ENCODE measurements at places on chromosomes 7 and 10. TPM values are rescaled to one million over a fixed set of nuclear protein-coding genes. Genes with fewer than 3 reads are reported as not detected.

DNA sequence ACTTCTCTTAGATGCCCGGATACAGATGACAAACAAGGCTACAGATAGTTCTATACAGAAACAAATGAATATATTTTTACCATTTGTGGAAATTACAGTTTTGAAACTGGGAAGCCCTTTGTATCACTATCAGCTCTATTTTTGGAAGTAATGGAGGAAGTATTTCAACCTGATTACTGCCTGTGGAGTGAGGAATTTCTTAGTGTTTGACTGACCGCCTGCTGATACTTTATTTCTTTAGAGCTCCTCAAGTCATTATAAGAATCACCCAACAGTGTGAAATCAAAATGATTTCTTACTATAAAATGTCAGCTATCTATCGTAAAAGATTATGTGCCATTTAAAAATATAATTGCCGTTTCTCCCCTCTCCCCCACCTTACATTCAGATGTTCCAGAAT, 290.9 kb downstream of the SDK1 start:
- DNase-seq: no peak

DNA sequence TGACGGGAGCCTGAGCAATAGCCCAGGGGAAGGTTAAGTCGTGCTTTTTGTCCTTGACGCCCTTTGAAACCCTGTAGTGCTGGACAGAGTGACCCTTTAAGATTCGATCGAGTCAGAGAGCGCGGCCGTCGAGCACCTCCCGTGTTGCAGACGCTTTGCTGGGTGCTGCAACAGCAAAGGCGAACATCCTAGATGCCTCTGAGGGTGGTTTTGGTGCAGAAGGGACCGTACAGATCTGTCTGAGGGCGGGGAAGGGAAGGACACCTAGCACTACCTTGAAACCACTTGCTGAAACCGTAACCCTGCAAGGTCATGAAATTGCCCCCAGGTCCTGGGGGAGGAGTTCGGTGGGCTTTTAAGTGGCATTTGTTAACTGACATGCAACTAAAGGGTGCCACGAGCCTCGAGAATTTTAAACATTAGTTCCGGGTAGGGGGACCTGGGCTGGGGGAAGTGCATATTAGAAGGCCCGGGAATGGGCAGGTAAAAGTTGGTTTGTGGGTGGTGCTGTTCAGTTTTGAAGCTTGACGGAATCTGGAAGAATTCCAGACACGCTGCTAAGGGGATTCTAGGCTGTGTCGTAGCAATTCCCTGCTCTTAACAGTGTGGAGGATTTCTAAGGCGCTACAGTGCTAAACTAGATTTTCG, 786 bp downstream of the ATP5F1C start:
- DNase-seq: no peak

DNA sequence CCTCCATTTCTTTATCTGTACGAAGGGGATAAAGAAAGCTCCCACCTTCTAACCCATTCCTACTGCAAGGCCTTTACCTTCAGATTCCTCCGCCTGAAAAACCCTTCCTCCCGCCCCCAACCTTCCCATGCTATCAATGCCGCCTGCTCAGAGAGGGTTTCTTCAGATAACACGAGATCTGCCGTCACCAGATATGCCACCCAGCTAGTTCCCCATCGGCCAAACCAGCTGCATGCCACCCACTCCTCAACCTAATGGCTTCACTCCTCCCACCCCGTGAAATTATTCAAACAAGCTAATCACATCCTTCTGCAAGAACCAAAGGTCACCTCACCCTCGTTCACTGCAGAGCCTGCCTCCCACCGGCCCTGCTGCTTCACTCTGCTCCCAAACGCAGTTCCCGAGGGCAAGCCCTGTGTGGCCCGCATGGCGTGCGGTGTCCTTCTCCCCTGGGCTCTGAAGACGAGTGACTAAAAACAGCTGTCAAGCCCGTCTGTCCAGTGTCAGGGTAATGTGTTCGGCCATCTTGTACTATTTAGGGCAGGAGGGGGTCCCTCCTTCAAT, 46.8 kb upstream of the TMEM213 start:
- no peak for DNase-seq

Gene AMPH
- total RNA-seq: 2.9 TPM

- peak; percentile 25 for DNase-seq
Measured at GRCh38 chr7:91310830-91311460, 46.7 kb downstream of the FZD1 start.

DNA sequence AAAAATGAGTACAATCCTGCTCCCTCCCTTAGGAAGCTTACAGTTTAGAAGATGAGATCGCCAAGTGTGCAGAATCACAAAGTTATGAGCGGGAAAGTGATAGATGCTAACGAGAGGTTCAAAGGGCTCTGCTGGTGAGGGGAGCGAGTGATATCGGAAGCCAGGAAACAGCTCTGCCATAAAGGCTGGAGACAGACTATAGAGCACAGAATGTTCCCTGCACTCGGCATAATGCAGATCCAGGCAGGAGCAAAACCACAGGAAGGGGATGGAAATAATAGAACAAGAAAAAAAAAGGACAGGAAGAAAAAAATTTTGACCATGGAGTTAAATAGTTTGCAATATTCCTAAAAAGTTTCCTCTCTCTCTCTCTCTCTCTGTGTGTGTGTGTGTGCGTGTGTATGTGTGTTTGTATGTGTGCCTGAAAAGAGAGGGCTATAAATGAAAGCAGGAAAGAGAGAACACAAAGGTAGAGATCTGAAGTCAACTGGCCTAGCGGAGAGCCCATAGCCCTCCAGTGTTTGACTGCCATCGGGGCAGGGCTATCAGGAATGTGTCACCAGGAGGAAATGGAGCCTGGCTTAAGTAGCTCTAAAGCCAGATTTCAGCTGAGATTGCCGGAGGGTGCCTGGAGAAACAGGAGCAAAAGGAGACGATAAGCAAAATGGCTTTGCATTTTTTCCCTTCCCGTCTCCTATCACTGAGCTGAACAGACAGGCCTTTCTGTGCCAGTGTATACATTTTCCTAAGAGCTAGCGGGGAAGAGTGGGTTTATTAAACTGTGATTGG, 175.8 kb upstream of the LYZL1 start:
- DNase-seq: no peak

DNA sequence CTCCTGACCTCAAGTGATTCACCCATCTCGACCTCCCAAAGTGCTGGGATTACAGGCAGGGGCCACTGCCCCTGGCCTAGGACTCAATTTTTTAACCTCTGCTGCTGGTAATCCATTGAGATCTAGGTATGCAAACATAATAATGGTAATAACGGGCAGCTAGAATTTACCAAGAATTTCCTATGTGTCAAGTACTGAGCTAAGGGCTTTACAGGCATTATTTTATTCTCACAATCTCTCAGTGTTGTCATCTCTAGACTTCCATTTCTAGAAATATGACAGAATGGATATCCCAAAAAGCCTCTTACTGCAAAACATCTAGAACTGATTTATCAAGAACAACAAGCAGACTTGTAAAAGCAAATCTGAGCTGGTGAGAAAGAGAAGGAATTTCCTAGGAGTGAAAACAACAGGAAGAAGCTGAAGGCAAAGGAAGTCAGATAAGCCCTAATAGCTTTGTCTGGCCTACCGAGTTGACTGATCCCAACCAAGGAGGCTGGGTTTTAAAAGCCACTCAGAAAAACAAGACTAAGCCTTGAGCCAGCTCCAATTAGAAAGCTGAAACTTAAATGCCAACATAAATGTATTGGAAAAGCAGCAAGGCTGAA, 70.6 kb downstream of the CCDC71L start:
- DNase-seq: no peak

- DNase-seq: no peak
Measured at GRCh38 chr7:64951250-64951848, 39.5 kb downstream of the ZNF117 start.

Gene CPN1
- total RNA-seq: not detected

DNA sequence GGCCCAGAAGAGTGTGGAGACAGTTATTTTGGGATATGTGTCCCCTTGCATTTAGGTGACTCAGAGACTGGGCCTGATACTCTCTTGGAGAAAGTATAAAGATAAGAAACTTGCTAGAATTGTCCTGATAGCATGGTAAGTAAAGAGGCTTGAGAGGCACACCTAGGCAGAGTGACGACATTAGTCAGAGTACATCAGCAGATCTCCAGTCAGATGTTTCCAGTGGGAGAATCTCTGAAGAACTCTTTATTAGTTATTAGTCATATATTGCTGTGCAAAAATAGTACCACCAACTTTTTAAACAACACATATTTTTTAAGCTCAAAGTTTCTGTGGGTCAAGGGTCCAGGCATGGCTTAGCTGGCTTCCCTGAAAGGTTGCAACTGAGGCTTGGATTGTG, 182.6 kb downstream of the NEBL start:
- DNase-seq: no peak

Gene TMEM140
- 106 TPM for total RNA-seq

Gene NODAL
- total RNA-seq: not detected

Gene STYXL1
- total RNA-seq: 6.6 TPM

DNA sequence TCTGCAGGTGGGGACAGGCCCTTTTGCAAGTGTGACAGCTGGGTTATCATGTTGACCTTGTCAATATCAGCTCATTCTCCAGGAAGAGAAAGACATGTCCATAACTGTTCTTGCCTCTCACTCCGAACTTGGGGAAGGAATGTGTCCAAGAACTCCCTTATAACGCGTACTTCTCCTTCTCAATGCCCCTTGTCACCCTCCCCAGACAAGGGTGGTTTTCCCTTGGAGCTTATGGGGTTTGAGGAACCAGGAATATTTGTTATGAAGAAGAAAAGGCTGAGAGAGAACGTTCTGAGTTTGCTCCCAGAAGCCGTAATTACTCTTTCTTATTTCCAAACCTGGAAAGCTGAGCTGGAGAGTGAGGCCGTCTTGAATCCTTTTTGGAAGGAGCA, 77.4 kb downstream of the MKI67 start:
- no peak for DNase-seq

Gene ZNF503
- 5.7 TPM for total RNA-seq

GRCh38 chr7:116911801-116912200, 41.5 kb upstream of the ST7 start:
- no peak for DNase-seq

GRCh38 chr7:14834456-14834855, 68.1 kb downstream of the DGKB start:
- no peak for DNase-seq

GRCh38 chr7:105799677-105800076, 76.7 kb downstream of the ATXN7L1 start:
- DNase-seq: no peak

GRCh38 chr10:49664842-49665355, 14.6 kb upstream of the C10orf53 start:
- no peak for DNase-seq

GRCh38 chr10:60427148-60427547, 37.5 kb upstream of the ANK3 start:
- no peak for DNase-seq

Gene ASAH2B
- 5.0 TPM for total RNA-seq

GRCh38 chr7:132117181-132117580, 459.1 kb downstream of the PLXNA4 start:
- no peak for DNase-seq

Gene TEX47
- not detected for total RNA-seq

- no peak for DNase-seq
Measured at GRCh38 chr7:12089951-12090756, 120.9 kb upstream of the TMEM106B start.

DNA sequence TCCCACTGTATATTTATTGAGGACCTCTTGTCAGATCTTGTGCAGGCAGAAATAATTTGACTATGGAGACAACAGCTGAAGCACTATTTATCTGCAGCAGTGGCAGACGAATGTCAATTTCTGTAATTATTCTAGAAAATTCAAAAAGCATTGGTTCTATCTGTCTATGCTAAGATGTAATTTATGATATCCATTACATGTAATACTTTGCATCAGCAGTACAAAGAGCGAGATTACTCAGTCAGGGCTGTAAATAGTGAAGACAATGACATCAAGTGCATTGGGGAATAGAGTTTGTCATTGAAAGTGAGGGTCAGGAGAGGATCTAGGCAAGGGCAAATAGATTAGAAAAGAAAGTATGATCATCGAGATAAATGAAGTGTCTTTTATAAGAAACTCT, 508.2 kb downstream of the ZWINT start:
- no peak for DNase-seq

Gene FAM25G
- not detected for total RNA-seq

DNA sequence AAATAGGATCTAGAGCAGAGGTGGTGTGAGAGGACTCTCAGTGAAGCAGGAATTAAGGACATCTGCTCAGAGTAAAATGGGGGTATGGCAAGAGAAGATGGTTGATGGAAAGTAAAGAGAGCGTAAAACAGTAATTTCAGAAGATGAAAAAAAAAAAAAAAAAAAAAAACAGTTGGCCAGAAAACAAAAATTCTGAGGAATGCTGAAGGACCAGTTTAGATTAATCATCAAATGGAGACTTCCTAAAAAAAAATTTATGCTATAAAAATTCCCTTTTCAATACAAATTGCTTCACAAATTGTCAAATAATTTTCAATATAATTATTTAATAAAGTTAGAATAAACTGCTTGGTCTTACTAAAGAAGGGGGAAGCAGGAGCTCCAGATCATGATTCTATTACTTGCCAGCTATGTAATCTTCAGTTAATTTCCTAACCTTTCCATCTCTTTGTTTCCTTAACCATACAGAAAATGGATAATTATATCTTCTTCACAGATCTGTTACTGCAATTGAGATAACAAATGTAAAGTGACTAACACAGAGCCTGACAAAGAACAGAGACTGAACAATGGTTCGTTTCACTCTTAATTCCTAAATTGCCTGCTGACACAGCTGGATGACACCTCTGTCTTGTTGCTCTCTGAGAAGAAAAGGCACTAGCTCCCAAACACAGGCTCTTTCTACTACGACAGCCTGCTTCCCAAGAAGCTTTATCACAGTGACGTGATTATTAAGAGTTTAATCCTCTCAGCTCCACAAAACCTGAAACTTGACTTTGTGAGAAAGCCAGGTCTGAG, 64.9 kb upstream of the GPR22 start:
- DNase-seq: no peak

- DNase-seq: no peak
Measured at GRCh38 chr7:50166997-50167965, 74.2 kb upstream of the ZPBP start.

Gene NPFFR1
- not detected for total RNA-seq

GRCh38 chr7:44439926-44440325, 50.5 kb downstream of the NUDCD3 start:
- DNase-seq: peak; percentile 60

DNA sequence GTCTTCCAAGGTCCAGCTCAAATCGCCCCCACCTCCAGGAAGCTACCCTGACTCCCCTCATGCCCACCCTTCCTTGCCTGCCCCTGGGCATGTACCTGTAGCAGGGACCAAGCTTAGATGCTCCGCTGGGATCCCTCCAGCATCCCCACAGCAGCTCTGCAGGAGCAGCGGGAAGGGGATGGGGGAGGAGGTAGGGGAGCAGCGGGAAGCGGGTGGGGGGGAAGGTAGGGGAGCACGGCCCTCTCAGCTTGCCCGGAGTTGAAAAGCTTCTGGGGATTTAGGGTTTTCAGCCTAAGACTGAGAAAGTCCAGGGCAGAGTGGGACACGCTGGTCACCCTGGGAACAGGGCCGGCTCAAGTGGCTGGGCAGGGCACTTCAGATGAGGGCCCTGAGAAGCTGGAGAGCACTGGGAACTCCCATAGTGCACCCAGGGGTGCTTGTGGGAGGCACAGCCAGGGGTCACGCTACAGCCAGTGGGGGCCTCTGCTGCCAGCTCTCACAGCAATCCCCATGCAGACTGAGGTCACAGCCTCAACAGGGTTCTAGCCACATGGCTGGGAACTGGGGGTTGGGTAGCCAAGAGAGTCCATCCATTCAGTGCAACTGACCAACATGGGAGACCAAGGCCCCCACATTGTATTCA, 13.4 kb downstream of the WDR86 start:
- no peak for DNase-seq

Data from psoas muscle (tissue), 8 donors.